ENCODE measurements at places on chromosomes 11 and 22. TPM values are rescaled to one million over a fixed set of nuclear protein-coding genes. Genes with fewer than 3 reads are reported as not detected.

DNA sequence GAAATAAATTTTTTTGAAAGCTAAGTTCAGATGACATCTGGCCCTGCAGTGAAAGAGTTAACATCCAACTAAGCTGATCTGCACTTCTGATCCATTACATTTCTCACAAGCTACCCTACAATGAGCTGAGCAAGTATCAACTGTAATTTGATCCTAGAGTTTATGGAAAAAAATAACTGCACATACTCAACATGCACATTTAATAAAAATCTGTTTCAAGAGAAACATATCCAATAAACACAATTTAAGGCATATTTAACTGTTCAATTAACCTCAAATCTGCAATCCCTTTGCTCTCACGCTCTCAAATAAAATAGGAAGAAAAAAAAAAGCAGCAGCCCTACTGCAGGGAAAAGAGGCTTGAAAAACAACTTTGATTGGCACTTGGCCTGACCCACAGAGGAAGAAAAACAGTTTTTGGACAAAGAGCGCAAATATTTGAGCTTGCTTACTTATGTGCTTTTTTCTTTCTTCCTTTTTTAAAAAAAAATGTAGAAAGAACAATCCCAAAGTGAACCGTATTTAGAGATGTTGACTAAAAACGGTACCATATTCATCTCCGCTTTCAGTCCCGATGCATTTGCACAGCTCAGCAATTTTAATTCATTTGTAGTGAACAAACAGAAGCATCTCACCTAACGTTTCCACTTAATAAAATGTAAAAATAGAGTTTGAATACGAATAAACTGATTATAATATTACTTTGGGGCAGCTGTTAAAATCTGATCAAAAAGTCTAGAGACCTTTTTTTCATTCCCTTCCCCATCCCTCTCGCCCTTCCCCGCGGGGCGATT is 1.6 kb downstream of the SESN3 start:
- no peak for DNase-seq

DNA sequence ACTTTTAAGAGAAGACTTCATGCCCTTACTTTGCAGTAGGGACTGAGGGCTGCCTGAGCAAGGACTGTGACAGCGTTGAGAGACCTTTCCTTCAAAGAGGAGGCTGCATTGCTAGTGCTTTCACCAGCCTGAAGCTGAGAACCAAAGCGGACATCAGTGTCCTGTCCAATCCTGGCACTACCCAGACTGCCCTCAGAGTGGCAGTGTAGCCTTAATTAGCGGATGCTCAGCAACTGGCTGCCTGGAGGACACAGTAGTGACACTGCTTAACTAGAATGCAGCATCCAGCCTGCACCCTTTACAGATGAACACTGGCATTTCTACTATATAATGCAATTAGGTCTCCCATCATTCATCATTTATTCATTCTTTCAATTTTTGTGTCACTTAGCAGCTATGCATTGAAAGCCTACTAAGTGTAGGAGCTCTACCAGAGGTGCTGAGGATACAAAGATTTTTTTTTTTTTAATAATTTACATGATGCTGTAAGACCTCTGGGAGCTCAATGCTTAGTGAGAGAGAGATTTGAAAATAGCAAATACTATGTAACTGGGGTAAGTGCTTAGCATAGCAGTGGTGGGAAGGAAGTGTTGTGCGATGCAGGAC is 36.9 kb upstream of the SLC36A4 start:
- peak; percentile 58 for DNase-seq

GRCh38 chr11:44286268-44286880 is 23.6 kb downstream of the ALX4 start:
- peak; percentile 45 for DNase-seq

The TMEM132A gene
- total RNA-seq, result 36.7 TPM
